ENCODE measurements at places on chromosomes 4 and X. TPM values are rescaled to one million over a fixed set of nuclear protein-coding genes. Genes with fewer than 3 reads are reported as not detected.

DNA sequence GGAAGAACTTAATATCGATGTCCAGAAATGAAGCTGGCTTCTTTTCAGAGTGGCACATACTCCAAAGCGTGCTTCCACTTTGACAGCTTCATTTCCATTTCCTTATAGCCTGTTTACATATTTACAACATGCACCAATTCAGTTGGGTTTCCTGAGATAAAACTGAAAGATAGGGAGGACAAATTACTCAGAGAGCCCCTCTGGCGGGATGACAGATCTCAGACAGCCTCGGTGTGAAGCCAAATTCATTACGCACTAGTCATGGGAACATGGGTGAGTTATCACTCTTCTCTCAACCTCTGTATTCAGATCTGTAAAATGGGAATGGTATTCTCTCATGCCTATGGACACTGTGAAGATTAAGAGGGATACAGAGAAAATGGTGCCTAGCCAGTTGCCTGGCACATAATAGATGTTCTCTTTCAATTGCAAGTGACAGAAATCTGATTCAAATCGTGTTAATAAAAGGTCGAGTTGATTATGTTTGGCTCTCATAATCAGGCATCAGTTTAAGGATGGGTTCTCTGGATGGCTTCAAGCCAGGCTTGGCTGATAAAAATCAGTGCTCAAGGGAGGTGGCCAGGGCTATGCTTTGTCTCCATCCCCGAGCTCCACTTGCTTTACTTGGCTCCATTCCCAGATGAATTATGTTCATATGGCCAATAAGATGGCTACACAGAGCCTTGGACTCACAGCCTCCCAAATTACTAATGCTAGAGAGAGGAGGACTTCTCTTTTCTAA, 132.2 kb upstream of the C1QTNF7 start:
- no peaks in the 10 kb centered on the region for H3K36me3 ChIP-seq
- H3K27me3 ChIP-seq = peaks cover 3% of the 10 kb centered on the region
- DNase-seq = no peak
- H3K27ac ChIP-seq = no peak overlapping the region
- no peaks in the 10 kb centered on the region for H3K4me1 ChIP-seq

DNA sequence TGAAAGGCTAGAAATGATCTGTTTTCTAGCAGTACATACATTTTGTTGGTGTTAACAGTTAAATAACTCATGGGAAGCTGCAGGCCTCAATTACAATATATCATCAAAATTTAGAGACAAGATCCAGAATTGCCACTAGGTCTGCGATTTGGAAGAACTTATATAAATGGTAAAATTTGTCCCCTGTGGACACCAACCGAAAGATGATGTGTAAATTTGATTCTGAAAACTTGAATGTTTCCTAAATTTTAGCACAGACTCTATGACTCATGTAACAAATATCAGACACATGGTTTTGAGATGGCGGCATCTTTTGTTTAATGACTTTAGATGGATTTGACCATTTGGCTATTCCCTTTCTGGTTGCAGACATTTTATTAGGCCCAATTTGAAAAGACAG, 6.0 kb upstream of the HPGDS start:
- no peak overlapping the region for H3K4me3 ChIP-seq
- peaks cover 23% of the 10 kb centered on the region for H3K4me1 ChIP-seq
- H3K27me3 ChIP-seq = peaks cover 2% of the 10 kb centered on the region

DNA sequence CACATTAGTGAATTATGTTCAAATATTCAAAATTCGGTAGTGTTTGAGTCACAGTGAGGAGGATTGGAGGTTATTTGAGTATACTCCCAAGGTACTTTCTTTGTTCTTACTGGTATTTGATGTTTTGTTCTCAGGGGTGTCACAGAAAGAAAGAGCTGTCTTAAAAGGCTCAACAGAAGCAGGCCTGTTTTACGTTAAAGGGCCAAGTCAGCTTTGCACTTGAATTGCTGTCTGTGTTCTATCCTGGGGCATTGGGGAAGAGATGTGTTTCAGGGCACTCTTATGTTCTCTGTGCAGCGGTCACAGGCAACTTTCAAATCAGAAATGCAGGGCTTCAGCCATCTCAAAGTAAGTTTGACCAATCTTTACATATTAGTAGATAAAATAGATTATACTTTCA, 1113.1 kb upstream of the LCORL start:
- H3K4me3 ChIP-seq = no peak overlapping the region
- no peaks in the 10 kb centered on the region for H3K4me1 ChIP-seq

DNA sequence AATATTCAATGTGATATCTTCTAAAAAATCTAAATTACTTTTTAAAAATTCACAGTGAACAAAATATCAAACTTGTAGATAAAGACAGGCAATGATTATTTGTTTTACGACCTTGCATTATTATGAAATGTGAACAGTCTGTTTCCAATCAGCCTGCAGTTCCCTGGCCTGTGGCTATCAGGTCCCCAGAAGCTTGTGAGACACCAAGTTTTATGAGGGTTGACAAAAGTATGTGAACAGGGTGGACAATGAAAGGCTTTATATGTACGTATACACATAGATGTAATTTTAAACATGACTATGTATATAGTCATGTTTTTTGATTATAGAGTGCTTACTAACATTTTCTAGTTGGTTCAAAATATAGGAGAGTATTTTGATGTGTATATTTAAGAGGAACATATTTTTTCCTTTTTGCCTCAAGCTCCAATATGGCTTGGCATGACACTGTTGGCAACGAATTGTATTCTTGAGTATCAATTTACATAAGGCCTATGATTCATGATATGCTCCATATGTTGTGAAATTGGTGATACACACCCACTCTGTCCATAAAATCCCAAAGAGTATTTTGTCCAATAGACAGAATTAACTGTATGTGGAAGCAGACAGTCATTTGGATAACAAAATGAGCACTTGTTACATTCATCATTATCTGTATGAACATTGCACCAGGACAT, 55.7 kb downstream of the BTC start:
- H3K27ac ChIP-seq = no peak overlapping the region
- DNase-seq = no peak
- no peaks in the 10 kb centered on the region for H3K4me1 ChIP-seq
- no peak overlapping the region for H3K4me3 ChIP-seq
- no peaks in the 10 kb centered on the region for H3K27me3 ChIP-seq

The TRPC5OS gene
- not detected for total RNA-seq
